ENCODE measurements at places on chromosomes 5 and 9.
A peak's percentile ranks its signal among the peaks of the same experiment; 100 is the strongest.

GRCh38 chr9:118215549-118215948, 511.3 kb downstream of the TLR4 start:
- DNase-seq, result no peak

DNA sequence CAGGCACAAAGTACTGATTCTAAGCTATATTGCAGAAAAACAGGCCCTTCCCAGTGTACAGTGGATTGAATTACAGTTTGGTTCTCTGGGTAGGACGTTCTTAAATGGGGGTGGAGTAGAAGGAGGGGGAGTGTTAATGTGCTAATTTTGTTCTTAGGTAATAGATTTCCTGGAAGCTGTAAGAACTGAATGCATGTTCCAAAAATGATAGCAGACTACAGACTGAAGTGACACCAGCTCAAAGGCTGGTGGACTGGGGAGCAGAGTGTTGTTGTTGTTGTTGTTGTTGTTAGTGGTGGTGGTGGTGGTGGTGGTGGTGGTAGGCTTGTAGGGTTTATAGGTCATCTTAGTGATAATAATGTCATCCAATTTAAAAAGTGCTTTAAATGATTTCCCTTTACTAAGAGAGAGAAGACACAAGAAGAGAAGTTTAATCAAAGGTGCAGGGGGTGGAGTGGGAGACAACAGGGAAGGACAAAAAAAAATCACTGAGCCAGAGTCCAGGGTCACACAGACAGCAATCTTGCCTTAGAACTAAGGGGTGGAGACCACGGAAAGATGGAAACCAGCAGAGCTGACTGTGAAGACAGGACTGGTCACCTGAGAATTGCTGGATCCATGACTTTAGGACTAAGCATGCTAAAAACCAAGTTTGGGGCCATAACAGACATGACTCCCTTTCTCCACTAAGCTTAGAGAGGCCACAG, 27.0 kb downstream of the TTLL11 start:
- no peak for DNase-seq

DNA sequence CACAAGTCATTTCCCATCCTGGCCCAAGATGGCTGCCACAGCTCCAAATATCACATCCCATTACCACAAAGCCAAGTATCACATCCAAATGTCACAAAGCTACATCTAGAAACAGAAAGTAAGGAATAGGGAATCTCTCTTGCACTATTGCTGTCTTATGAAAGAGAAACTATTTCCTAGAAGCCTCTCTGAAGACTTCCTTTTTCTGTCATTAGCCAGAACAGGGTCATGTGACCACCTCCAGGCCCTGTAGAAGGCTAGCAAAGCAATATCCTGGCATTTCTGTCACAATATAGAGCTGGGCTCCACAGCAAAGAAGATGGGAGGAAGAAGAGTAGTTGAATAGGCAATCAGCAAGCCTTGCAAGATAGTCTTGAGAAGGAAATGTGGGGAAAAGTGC, 99.2 kb downstream of the SH3TC2 start:
- no peak for DNase-seq

- DNase-seq, result no peak
Measured at GRCh38 chr9:113563826-113564497, 100.4 kb downstream of the RGS3 start.

DNA sequence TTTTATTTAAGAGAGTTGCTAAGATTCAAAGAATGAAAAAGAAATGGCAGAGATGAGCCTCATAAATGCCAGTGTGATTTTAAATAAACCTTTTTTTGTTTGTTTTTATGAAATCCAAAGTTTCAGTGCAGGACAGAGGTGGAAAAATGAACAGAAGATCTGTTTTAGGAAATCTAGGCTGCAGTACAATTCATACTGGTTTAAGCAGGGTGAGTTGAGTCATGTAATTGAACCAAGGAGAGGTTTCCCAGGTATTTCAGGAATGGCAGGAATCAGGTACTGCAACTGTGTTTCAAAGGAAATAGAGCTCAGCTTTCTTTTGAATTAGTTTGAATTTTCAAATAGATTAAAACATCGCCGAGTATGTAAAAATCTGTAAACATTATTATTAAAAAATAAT, 3.0 kb upstream of the ANKRD31 start:
- DNase-seq, result peak; percentile 14

DNA sequence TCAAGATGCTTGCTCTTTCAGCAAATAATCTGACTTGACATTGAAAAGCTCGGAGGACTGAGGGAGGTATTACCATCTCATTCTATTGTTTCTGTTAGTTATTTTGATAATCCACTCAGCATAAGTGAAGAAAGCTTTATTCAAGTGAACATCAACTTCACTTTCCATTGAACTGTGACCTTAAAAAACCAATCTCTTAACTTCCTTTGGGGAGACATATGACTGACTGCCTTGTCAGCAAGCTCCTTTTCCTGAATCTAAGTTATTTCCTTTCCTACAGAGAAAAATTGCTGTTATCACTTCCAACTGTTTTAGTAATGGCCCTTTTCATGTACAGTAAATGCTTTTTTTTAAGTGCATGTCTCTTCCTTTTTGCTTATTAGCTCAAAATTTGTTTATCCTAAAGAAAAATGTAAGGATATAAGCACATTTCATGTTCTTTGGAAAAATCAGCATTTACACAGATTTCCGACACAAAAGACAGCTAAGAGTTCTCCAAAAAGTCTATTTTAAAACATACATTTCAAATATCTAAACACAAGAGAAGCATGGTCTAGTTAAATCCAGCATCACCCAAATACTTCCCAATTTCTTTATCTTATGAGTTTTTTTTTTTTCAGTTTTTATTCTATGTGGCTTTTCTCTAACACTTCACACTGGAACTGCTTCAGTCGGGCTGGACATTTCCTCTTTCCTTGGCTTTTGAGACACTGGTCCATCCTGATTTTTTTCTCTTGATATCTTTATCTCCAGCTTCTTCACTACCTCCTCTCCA, 117.9 kb upstream of the DAB2 start:
- peak; percentile 23 for DNase-seq

DNA sequence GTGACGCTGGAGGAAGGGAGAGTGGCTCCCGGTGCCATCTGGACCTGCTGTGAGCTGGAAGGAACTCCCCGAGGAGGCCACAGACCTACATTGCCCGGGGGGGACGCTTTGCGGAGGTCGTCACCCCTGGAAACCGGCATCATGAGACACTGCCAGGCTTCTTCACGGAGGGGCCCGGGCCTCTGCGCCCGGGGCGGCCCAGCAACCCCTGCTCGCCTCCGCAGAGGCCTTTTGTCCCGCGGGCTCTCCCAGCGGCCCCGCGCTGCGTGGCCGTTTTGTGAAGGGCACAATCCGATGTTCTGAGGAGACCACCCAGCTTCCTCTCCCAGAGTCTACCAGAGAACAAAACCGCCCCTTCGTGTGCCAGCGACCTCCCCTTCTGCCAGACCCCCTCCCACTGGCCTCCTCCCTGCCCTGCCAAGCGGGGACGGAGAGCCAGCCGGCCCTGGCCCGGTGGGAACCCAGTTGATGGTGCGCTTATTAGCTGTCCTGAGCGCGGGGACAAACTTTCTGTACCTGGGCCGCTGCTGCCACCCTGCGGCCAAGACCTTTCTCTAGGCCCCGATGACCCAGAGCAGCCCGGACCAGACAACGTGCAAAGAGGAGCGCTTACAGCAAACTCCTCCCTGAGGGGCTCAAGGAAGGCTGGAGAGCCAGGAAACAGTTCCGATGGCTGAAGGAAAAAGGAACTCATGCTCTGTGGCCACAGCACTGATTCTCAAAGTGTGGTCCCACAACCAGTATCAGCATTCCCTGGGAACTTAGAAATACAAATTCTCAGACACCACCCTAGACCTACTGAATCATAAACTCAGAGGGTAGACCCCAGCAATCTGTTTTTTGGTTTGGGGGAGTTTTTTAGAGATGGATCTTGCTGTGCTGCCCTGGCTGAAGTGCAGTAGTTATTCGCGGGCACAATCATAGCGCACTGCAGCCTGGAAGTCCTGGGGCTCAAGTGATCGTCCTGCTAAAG, 86.7 kb downstream of the SLC1A3 start:
- peak; percentile 78 for DNase-seq

DNA sequence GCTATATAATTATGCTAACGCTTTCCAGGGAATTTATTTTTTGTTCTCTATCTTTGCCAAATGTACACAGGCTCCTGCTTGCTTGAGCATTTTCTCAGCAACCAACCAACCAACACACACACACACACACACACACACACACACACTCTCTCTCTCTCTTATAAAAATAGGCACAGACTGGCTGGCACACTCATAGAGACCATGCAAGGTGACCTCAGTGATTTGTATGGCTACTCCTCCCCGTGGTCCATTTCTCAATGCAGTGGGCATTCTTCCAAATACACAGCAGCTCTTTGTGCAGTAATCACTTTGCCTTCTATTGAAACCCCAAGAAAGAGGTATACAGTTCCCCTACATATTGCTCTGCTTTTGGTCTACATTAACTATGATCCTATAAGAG, 416.0 kb downstream of the MAN2A1 start:
- DNase-seq, result peak; percentile 40

DNA sequence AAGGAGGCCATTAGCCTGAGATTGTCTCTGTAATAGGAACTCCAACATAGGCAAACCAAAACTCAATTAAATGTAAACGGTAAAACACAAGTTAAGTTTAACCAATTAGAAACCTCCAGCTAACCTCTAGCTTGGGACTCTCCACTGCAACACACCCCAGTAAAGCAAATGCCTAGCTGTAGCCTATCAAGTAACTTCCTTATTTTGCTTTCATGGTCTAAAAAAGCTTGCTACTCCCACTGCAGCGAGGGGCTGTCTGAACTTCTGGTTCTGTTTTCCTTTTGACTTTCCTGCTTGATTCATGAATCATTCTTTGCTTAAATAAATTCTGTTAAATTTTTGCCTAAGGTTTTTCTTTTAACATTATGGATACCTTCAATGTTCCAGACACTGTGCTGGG, 24.4 kb upstream of the C5orf46 start:
- DNase-seq, result no peak

DNA sequence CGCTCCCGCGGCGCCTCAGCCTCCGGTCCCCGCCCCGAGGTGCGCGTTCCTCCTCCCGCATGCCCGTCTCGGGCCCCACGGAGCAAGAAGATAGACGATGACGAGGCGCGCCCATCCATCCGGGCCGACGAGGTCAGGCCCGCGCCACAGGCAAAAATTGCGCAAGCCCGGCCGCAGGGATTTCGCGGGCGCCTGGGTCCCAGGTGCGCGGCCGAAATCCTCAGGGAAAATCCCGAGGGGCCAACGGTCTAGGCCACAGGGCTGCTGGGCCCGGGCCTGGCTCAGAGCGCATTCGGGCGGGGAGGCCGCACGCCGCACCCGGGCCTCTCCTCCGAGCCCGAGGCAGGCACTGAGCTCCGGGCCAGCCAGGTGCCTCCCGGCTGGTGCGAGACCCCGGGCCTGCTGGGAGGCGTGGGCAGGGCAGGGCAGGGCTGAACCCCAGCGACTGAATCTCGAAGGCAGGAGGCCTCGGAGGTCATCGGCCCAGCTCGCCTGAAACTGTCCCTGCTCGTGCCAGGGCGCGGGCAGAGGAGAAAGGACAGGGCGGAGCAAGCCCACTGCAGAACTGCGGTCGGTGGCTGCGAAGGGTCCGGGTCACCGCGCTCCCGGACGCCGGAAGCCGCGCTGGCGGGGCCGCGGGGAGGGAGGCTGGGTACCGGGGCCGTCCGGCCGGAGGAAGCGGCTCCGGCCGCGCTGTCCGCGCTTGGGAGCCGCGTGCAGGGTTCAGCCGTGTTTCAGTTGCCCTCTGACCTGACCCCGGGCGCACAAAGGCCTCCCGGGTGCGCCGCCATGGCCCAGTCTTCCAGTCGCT, 66.8 kb downstream of the FOXD1 start:
- no peak for DNase-seq

- no peak for DNase-seq
Measured at GRCh38 chr9:35074791-35075190, 2.4 kb upstream of the VCP start.

- DNase-seq, result peak; percentile 77
Measured at GRCh38 chr9:22169727-22170503, 160.8 kb upstream of the CDKN2B start.

DNA sequence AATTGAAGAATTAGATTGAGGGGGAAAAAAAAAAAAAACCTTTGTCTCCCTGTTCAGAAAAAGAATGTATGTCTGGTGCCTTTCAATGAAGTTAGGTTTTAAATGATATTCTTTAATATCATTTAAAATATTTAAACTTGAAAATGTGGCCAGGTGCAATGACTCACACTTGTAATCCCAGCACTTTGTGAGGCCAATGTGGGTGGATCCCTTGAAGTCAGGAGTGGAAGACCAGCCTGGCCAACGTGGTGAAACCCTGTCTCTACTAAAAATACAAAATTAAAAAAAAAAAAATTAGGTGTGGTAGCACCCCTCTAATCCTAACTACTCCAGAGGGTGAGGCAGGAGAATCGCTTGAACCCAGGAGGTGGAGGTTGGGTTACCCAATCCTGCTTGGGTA, 111.1 kb upstream of the RASA1 start:
- no peak for DNase-seq

- peak; percentile 35 for DNase-seq
Measured at GRCh38 chr9:132074736-132075135, 4.9 kb downstream of the MED27 start.

DNA sequence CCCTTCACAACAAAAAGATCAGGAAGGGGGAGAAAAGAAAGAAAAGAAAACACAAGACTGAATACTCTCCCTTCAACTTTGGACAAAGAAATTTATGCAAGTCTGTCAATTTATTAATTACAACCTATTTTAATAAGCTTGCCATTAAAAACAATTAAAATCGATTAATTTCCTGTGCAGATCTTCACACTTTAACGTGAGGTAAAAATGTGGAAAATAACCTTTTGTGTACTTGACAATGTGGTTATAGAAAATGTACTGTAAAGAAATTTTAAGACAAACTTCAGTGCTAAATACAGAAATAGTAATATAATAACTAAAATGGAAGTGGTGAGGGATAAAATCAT, 2.7 kb upstream of the MLLT3 start:
- no peak for DNase-seq

GRCh38 chr5:56746553-56747339, 68.6 kb upstream of the MAP3K1 start:
- DNase-seq, result no peak

- no peak for DNase-seq
Measured at GRCh38 chr5:76986825-76987526, 34.1 kb downstream of the CRHBP start.

DNA sequence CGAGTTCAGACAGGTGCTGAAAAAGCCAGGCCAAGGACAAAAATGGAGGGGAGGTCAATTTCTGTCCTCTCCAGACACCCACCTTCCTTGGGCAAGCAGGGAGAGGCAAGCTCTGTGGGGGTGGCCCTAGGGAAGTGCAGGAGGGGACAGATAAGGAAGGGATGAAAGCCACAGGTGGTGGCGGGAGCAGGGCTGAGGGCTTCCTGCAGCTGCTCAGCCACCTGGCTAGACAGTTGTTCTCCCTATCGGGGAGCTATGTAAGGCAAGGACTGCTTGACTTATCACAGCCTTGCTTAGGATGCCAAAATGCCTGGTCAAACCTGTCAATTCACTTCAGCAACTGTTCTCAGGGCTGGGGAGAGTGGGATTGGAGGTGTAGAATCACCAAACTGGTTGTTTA, 266.1 kb downstream of the ZSWIM6 start:
- no peak for DNase-seq

All from fibroblast of upper back skin (primary cell).